T-helper 1 cell (primary cell): ENCODE measurements at places on chromosomes 12 and 14.

DNA sequence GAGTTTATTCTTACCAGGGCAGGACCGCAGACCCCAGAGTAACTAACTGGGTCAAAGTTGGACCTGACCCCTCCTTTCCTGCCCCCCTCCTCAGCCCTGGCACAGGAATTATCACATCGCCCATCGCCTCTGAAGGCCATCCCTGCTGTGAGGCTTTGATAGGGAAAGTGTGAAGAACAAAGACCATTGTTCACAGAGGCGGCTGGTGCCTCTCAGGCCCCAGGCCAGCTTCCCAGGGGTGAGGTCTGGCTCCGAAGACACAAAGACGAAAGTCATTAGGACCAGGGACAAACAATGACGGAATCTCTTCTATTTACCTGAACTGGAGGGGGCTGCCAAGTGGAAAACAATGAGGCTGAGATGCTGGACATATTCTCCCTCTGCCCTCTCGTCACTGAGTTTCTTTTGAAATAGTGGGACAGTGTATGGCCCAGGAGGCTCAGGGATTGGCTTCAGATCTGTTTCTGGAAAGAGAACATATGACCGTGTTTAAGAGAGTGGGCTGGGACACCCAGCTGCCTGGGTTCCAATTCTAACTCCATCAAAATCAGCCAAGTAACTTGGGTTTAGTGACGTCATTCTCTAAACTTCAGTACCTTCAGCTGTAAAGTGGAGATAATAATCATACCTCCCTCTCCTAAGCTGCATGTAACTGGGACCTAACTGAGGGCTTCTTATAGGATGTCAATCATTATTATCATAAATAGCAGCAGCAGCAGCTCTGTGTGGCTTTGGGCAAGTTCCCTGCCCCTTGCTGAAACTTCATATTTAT is 769.4 kb downstream of the MED13L start:
- no peak for DNase-seq

- DNase-seq = no peak
These were observed 1.9 kb downstream of the PPP1R3E start for GRCh38 chr14:23300687-23301223.

GRCh38 chr12:47020211-47020821 is 59.1 kb upstream of the PCED1B start:
- no peak for DNase-seq

GRCh38 chr12:109170324-109170723 is 53.9 kb downstream of the ACACB start:
- DNase-seq = no peak

DNA sequence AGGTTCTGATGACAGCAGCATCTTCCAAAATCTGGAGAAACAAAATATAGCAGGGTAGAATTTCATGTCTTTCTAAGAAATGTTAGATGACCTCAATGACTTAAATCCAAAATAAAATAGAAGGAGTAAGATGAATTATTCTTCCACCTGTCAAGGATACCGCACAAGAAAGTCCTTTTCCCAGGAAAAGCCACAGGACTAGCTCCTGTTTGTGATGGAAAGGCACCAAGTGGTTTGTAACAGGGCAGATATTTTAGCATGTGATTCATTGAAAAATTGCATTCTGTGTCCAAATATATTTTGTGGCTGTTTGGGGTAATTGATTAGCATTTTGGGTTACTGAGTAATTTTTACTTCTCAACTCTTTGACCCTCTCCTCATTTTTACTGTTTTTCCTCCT is 2.7 kb downstream of the CD163L1 start:
- DNase-seq = no peak

DNA sequence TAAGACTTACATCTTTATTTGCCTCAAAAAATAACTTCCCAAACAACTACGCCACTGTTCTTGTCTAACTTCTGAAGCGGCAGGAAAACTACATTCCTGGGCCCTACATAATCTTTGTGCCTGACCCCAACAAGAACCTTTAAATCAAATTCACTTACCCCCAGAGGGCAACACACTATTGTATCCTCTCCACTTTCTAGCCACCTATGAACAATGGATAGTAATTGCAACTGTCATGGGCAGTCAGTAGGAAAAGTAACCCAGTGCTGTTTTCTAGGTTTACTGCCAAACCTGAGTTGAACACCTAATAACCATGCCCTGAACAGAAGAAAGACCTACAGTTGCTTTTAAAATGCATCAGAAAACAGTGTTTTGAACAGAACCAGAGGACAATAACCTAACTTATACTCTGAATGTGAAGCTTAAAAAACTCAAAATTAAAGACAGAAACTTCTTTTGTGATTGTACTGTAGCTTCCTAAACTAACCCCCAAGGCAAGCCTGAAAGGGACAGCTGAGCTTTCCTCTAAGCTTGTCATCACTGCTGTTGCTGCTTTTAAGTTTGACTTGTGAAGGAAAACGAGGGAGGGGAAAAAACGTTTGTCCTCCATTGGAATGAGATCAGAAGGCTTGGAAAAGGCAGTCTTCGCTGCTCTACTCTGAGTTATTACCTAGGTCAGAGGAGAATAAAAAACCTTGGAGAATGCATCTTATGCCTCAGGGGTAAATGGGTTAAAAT is 195.7 kb downstream of the SOX5 start:
- DNase-seq = no peak

GRCh38 chr12:105378911-105379310 is 48.4 kb downstream of the C12orf75 start:
- no peak for DNase-seq

GRCh38 chr12:123958462-123958861 is 14.2 kb downstream of the CCDC92 start:
- DNase-seq = no peak

GRCh38 chr12:67382241-67382871 is 113.2 kb downstream of the CAND1 start:
- no peak for DNase-seq

DNA sequence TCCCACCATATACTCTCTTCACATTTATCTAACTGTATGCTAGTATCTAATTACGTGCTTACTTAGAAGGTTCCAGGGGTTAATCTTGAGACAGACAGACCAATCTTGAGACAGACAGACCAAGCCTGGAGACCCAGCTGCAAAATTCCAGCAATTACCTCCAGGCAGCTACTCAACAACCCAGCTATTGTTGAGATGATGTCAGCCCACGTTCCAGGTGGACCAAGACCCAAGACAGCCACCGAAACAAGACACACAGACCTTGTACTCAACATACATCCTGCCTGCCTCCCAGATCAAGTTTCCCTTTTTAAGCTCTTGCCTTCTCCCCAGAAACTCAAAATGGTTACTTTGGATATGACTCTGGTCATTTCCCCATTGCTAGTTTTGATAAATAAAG is 64.9 kb upstream of the VASH1 start:
- DNase-seq = no peak

GRCh38 chr12:65330331-65330730 is 51.8 kb downstream of the MSRB3 start:
- no peak for DNase-seq

GRCh38 chr14:34453226-34453625 is 8.8 kb downstream of the SPTSSA start:
- no peak for DNase-seq

DNA sequence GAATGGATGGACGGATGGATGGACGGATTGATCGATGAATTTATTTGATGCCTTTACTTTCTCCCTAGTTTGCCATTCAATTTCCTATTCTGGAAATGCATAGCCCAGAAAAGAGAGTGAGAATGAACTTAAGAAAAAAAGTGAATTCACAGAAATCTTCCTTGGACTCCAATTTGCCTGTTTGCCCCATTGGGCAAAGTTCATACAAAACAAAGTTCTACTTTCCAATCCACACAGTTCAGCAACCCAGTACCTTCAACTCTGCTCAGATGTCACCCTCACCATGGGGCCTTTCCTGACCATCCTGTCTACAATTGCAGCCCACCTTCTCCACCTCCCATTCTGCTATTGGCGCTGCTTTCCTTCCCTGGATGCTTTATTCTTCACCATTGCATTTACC is 8.2 kb upstream of the NUAK1 start:
- DNase-seq = no peak

DNA sequence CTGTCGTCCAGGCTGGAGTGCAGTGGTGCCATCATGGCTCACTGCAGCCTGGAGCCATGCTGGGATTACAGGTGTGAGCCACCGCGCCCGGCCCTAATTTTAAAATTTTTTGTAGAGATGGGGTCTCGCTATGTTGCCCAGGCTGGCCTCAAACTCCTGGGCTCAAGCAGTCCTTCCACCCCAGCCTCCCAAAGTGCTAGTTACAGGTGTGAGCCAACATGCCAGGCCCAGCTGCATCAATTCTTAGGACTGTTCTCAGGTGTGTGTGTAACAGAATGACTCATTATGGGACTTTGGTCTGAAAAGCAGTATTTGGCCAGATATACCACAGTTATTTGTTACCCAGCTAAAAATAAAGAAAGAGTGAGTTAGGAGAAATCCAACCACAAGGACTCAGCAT is 17.4 kb downstream of the LETMD1 start:
- DNase-seq = no peak

DNA sequence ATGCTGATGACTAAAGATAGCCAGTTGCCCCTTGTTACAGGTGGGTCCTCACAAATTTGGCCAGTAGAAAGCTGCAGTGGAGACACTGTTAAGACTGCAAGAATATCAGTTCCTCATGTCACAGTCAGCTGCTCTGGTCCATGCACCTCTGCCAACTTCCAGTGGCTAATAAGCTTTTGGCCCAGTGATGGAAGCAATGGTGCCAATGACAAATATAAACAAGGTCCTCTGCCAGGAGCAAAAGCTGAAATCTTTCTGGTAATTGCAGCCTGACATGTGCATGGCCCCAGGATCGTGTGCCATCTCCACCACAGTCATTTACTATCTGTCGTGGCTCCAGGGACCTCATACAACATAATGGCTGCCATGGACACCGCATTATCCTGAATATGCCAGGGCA is 85.4 kb upstream of the TMEM260 start:
- DNase-seq = no peak

- no peak for DNase-seq
These were observed 209.6 kb downstream of the MED13L start for GRCh38 chr12:116067892-116068291.

GRCh38 chr14:65169351-65169750 is 67.0 kb upstream of the MAX start:
- no peak for DNase-seq

DNA sequence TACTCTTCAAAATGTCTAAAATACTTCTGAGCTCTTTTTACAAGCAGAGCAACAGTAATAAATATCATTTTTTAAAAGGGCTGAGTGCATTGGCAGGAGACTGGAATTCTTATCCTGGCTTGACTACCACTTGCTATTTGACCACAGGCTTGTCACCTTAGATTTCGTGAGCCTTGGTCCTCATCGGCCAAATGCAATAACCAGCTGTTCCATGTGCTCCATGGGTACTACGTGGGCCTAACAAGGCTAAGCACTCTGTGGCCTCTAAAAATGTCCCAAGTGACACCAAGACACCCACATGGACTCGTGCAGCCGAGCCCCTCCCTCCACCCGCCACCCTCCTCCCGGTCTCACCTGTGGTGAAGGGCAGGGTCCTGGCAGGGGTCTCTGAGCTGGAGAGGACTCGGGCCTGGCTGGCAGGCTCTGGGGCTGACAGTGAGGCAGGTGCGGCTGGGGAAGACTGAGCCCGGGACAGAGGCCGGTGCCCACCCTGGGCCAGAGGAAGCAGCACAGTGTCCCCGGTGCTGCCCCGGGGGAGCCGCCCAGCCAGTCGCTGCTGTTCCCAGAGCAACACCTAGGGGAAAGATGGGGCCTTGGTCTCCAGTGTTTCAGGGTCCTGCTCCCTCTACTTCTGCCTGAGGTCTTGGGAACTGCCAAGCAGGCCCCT is 20.1 kb downstream of the SLC48A1 start:
- no peak for DNase-seq

DNA sequence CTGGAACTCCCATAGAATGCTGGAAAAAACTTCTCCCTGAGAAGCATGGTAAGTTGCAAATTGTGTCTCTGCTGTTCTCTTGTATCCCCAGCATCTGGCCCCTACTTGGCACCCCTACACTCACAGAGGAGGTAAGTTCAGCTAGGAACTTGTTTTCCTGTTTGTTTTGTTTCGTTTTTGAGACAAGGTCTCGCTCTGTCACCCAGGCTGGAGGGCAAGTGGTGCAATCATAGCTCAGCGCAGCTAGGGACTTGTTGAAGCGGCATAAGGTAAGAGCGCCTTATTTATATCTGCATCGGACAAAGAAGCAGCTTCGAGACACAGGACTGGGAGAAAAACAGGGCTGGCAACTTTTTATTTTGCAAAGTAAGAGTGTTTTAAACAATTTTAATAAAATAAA is 18.5 kb upstream of the ANO2 start:
- DNase-seq = no peak

DNA sequence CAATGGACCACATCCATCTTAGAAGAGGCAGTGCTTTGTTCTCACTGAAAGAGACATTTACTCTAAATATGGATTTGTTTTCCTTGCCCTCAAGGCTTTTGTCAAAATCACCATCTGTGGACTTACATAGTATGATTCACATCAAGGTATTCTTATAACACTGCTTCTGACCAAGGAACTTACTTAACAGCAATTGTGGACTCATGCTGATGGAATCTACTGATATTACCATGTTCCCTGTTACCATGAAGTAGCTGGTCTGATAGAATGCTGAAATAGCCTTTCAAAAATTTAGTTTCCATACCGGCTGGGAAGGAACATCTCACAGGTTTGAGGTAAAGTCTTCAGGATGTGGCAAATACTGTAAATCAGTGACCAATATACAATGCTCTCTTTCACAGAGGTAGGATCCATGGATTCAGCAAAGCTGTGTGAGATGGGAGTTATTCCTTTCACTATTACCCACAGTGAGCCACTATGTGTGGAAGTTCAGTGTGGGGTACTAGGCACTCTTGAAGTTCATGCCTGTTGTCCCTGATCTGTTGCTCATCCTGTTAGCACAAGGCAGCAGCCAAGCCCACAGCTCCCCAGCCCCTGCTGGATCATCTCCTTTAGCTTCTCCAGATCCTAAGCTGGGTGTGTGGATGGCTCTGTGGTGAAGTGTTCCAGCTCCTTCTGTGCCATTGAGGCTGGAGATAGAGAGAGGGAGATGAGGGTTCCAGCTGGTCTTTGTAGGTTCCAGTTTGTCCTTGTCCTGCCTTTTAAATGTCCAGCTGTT is 126.4 kb downstream of the ATP23 start:
- DNase-seq = no peak

DNA sequence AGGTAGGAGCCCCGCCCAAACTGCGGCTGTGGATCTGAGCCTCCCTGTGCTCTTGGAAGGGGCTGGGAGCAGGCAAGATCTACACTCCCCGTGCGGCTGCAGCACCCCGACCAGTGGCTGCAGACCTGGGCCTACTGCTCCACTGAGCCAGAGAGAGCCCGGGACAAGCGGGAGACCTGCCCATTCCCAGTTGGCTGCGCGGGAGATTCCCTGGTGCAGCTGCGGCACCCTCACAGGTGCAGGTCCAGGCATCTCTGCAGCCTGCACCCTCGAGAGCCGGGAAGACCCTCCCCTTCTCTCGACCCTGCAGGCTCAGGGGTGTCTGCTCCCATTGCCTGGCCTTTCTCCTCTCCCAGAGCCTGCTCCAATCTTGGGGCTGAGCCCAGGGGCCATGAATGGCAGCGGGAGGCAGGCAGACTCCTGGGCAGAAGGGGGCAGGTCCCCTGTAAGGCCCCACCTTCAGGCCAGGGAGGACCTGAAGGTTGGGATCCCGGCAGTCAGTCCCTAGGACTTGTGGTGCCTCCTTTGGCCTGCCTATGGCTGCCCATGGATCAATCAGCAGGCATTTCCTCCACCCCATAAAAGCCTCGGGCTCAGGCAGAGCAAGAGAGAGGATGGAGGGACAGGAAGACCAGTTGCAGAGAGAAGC is 8.8 kb upstream of the A2M start:
- DNase-seq = no peak

- DNase-seq = no peak
These were observed 43.0 kb upstream of the CTDSP2 start for GRCh38 chr12:57889500-57889989.
